ENCODE measurements at places on chromosomes 3 and 15.
A peak's percentile ranks its signal among the peaks of the same experiment; 100 is the strongest.

GRCh38 chr3:99344216-99344615 is 294.2 kb upstream of the COL8A1 start:
- DNase-seq = peak; percentile 71

DNA sequence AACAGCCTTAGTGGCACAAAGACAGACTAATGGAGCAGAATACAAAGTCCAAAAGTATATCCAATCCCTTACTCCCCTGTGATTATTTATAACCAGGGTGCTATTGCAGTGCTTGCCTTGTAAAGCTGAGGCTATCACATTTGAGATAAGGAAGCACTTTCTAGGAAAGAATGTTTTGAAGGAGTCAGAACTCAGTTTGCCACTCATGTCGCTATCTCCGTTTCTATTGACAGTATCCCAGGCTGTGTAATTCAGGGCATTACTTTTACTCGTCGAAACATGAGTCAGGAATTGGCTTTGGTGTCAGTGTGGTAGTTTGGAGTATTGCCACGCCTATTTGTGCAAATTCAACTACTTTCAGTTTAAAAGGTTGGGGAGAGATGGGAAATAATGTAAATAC is 78.4 kb downstream of the FBXL2 start:
- DNase-seq = peak; percentile 33

DNA sequence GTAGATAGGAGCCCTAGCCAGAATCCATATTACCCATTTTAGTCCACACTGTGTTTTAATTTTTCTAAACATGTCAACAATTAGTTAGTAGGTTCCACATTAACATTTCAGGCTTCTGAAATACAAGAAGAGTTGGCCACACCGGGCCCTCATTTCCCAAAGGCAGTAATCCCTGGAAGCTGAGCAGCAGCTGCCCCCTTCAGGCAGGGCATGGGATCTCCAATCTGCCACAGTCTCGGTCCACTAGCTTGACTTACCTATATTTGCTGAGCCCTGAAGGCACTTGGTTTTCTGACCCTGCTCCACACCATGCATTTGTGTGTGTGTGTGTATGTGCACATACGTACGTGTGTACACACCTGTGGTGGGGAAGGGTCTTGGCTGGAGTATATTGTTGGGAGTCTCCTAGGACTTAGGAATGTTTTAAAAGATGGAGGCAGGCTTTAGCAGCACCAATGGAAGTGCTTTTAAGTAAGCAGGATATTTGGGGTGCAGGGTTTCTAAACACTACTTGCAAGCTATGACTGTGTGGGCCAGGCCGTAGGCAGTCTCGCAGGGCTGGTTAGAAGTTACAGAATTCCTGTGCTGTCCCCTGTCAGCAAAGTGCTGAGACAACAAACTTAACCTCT is 71.2 kb upstream of the SOX14 start:
- DNase-seq = no peak

- peak; percentile 23 for DNase-seq
Measured at GRCh38 chr3:15164340-15164739, 41.7 kb upstream of the CAPN7 start.

- peak; percentile 33 for DNase-seq
Measured at GRCh38 chr3:193665370-193665989, 72.5 kb downstream of the OPA1 start.

- DNase-seq = peak; percentile 69
Measured at GRCh38 chr3:81968658-81969057, 207.2 kb upstream of the GBE1 start.

DNA sequence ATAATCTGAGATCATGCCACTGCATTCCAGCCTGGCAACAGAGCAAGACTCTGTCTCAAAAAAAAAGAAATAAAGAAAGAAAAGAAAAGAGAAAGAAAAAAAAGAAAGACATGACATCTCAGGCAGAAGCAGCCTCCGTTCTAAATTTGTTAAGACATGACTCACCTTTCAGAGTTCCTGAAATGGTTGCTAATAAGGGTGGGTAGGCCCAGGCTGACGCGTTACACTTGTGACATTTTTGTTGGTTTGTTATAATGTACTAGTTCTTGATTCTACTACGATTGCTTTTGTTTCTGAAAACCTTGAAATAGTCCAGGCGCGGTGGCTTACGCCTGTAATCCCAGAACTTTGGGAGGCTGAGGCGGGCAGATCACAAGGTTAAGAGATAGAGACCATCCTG is 21.0 kb downstream of the SLC25A20 start:
- peak; percentile 9 for DNase-seq

- DNase-seq = no peak
Measured at GRCh38 chr3:5583920-5584319, 396.4 kb downstream of the EDEM1 start.

DNA sequence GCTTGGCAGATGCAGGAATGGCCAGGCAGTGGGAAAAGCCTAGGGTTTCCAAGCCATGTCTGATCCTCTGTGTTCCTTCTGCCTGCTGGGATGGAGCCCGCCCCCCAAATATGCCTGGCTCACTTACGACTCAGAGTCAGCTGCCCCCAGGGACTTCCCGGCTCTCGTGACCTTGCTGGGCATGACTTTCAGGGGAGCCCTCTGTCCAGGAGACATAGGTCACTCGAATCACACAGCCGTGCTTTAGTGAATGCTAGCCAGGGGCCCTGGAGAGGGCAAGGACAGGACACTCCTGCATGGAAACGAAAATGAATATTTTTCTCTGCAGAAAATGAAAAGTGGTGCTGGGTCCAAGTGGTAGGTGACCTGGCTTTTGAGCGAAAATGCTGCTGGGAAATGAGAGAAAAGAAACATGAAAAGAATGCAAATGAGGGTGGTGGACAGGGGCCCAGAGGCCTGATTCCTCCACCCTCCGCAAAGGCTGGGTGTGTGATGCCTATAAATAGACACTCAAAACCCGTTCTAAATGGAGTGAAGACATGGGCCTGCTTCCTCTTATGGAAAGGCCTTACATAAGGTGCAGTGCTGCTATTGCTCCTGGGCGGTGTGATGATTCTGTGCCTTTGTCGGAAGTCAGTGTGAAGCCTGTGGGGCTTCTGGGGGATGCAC is 107.4 kb downstream of the APBA2 start:
- DNase-seq = no peak

Measured in fibroblast of skin of right biceps (primary cell).